Glomerular endothelial cell (primary cell): ENCODE measurements at places on chromosomes 2 and 18.

- DNase-seq: no peak
Observed at GRCh38 chr2:181054843-181055242, 74.4 kb downstream of the UBE2E3 start.

DNA sequence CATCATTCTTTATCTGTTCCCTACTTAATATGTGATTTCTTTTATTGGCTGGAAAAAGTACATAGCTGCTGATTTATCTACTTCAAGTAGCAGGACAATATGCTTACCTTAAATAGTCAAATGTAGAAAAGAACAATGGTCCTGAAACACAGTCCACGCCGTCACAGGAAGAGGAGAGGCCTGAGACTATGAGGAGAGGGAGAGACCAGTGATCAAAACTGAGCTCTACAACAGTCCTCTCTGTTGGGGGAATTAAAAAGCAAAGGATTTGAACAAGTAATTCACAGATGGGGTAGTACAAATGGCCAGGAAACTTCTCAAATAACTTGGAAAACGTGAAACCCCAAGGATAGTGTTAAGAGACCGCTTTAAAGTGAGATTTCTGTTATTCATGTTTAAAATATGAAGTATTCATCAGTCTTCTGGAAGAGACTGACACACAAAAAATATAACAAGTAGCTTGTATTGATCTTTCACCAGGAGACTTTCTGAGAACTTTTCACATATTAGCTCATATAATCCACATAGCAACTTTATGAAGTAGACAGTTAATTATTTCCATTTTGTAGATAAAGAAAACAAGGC, 20.2 kb downstream of the SCYGR8 start:
- no peak for DNase-seq

DNA sequence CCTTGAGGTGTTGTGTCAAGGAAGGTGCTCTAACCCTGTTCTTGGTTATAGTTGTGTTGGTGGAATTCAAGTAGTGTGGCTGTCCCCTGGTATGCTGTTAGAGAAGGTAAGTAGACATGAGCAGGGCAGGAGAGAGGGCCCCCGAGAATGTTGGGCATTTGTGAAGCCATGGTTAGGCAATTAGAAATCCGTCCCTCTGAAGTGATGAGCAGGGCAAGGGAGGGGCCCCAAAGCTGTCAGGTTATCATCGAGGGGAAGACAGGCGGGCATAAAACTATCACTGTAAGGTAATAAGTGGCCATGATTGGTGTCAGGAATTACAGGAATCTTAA, 5.2 kb downstream of the XRCC5 start:
- no peak for DNase-seq

DNA sequence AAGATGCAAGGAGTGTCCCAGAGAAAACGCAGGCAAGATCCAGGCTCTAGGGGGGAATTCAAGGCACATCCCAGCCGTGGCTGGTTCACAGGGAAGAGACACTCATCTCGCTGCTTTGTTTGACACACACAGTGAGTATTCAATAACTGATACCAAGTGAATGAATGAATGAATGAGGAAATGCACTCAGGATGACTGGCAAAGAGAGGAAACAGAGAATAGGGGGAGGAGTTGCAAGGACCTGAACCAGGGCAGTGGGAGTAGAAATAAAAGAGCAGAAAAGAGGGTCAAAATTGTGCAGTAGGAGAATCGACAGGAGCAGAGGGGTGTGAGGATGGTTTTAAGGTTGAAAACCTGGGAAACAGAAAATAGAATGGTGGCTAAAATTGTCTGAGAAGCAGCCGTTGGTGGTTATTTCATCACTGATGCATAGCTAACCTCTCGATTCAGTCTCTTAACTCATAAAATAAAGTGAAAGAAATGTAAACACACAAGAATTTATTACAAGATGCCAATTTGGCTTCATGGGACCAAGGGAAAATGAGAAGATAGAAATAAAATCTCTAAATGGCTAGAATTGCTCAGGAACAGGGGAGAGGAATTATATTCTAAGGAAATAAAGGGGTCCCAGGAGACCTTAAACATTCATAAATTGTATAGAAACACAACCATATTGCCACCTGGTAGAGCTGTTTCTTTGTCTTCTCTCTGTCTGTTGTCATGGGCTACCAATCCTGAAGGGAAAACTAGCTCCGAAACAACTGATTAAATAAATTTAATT, 63.9 kb upstream of the PHLPP1 start:
- no peak for DNase-seq

DNA sequence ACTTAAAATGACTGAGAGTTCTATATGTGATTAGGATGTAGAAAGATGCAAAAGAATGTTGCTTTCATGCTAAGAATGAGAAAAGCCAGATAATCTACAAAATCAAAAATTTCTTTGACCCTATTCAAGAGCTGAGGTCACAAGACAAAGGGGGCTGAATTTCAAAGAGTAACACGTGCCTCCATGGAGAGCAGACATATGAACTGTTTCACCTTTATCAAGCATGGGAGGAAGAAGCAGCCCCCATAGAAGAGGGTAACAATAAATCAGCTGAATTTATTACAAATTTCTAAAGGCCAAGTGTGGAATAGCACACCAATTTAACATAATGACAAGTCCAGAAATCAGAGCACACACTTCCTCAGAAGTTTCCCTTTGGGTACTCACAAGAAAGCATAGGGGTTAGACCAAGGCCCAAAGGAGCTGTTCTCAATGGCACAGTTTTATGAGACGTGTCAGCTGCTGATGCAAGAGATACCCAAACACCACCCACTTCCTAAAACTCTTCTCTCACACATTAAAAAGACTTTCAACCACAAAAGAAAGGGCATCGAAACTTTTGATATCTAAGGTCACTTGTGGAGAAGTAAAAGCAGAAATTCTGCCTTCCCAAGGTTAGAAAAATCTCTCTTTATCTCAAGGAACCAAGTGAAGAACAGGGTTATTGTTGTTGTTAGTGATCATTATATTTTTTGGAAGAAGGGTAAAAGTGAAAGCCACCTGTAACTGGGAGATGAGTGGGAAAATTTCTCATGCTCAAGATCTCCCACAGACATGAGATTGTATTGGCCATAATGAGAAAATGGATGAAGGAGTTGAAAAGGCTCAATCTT, 950.1 kb downstream of the TRIB2 start:
- no peak for DNase-seq

GRCh38 chr2:33420726-33421125, 55.7 kb upstream of the RASGRP3 start:
- DNase-seq: no peak
